ENCODE measurements at places on chromosomes 7 and 10.

- no peak for DNase-seq
Measured at GRCh38 chr10:20166096-20166675, 350.0 kb downstream of the PLXDC2 start.

GRCh38 chr10:11017570-11018431 is at the start of gene CELF2:
Gene CELF2 (plus strand): TSS chr10:11017872. CDS start chr10:11018090, 218 bp downstream.
- DNase-seq: peak; percentile 10

- DNase-seq: no peak
Measured at GRCh38 chr7:150956395-150957132, 21.6 kb downstream of the KCNH2 start.

DNA sequence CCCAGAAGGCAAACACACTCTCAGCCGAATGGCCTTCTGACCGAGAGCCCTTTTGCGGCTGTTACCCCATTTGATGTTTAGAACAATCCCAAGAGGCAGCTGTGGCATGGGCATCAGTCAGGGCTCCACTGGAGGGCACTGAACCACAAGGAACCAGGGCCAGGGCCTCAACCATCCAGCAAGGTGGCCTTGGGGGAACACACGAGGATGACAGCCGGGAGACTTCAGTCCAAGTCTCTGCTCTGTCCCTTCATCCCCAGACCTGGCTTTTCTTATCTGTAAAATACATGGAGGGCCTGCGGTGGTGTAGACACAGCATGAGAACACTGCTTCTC is 63.6 kb upstream of the INSIG1 start:
- no peak for DNase-seq

DNA sequence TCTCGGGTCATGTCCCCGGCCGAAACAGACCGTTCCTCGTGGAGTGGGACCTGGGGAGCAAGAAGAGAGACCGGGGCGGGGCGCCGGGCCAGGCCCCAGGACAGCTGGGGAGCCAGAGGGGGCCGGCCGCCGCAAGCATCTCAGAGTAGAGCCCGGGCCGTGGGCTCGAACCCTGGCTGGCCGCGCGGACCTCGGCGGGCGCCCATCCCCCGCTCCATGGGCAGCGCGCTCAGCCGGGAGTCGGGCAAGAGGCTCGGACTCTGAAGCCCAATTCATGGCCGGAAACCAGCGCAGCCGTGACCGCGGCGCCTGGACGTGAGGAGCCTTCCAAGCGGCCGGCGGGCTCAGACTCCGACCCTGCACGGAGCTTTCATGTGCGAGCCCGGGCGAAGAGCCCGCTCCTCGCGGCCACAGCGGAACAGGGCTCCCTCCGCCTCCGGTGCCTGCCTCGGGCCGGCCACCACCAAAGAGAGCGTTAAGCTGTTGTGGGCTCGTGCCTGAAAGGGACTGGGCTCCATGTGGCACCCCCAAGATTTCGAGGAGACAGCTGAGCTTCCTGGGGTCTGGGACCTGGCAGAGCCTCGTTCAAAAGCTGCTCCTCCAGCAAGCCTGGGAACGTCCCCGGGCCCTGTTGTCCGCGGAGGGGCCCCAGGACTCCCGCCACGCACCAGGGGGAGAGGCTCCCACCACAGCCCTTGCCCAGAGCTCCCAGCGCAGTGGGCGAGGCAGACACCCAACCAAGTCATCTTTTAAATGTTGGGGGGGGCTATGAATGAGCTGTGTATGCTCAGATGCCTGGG is 757 bp upstream of the GRID1 start:
- no peak for DNase-seq

DNA sequence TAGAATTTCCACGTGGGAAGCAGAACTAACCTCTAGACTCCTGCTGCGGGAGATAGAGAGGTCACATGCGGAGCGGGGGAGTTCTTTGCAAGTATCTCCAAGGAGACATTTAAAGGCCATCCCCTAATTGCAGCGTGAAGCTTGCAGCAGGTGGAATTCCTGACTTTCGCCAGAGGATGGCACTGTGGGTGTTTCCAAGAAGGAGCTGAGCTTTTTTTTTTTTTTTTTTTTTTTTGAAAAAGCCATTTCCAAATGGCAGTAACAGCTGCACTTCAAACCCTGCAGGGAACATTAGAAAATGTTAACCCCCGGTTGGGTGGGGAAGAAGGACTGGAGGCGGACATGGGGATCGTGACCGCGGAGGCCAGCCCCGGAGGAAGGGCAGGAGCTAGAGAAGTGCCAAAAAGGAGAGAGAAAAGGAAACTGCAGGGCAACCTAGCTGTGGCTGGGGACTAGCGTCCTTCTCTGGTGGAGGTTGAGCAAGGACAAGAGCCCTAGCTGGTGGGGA is 487.7 kb downstream of the TYW1 start:
- DNase-seq: peak; percentile 60

DNA sequence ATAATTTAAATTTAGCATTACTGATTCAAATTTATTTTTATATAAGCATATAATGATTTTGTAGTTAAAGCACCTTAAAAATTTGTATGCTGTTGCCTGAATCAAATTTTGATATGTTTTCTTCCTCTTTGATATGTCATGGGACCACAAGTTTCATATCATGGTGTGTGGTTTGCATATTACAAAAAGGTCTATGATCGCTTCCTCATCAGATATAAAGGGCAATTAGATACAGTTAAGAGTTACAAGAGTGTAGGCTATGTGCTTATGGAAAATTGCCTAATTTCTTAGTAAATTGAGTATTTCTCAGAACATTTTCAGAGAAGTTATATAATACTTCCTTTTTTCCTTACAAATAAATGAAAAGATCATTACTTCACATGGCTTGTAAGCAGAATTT is 22.2 kb downstream of the MRC1 start:
- DNase-seq: no peak

DNA sequence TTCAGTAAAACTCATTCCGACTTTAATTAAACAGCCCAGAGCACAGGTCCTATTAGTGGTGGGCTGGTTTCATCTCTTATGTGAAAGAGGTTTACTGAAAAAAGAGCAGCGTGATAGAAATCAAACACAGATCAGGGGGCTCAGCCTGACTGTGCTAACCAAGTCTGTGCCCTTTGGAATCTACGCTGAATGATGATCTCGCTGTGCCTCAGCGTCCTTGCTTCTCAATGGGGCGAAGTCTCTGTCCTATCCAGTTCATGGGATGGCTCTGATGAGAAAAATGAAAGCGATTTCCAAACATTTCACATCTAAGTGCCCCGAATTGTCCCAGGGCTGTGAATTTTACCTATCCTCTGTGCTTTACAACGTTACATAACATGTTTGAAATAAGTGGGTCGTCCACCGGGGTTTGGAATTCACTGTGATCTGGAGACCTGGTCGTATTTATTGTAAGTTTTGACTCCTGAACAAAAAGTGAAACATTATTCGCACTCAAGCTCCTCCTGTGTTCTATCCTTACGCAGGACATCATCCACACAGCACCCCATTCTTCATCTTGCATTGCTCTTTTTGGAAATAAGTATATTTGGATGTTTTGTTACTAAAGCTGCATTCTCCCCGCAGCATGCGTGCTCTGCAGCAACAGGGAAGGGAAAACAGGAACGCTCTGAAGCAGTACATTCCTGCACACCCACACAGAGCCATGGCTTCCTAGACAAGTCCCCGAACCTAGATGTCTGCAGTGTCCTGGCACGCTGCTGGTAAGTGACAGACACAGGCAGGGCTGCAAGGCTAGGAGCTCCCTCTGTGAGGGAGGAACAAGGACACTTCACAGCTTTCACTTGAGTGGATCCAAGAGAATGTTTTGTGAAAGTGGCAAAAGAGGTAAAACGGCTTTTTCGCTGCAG is 83.5 kb downstream of the SLC37A3 start:
- DNase-seq: no peak

GRCh38 chr7:108459922-108460551 is 3.8 kb upstream of the NRCAM start:
- peak; percentile 19 for DNase-seq

DNA sequence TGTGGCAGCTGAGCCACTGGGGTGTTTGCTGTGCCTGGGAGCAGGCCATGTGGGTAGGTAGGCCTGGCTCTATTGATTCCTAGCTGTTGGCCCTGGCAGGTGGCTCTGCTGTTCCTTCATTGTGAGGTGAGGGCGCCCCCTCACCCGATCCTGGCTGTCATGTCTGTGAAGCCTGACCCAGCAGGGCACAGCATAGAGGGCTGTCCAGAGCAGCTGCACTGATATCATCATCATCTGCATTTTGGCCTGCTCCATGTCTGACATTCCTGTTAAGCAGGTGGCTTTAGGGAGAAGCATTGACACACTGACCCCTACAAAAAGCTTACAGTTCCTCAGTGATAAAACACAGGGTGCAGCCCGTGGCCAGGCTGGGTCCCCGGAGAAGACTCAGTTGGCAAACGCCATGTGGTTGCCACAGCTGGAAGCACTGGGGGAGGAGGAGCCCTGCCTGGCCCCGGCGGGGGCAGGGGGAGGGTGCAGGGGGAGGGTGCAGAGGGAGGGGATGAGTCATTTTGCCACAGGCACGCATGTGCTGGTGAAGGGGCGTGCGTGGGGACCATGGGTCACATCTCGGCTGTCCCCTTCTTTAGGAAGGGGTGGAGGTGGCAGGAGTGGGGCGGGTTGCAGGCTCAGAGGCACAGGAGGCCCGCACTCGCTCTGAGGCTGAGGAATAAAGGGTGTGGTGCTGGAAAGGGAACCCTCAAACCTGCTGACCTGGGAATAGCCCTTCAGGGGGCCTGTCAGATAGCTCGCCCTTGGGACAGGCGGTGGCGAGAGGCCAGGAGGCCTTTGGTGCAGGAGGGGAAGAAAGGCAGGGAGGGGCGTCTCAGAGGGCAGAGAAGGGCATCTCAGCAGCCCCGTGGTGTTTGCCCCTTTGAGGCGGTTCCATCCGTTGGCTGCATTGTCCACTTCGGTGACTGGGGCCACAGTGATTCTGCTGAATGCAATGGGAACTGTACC is 31.6 kb downstream of the IKZF1 start:
- DNase-seq: peak; percentile 71

DNA sequence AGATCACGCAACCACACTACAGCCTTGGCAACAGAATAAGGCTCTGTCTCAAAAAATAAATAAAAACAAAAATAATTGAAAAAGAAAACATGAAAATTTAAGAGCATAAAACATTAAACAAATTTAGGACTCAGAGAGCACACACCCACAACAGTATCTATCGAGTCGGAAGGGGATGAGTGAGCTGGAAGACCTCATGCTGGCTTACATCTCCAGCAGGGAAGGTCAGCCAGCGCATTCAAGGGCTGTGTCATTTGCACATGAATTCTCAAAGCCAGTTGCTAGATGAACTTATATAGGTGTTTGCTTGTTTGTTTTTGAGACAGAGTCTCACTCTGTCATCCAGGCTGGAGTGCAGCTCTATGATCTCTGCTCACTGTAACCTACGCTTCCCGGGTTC is 50.3 kb downstream of the SRRM3 start:
- DNase-seq: no peak

Measured in erythroblast (primary cell).